Immature natural killer cell (primary cell): ENCODE measurements at places on chromosomes 1 and 21. TPM values are rescaled to one million over a fixed set of nuclear protein-coding genes. Genes with fewer than 3 reads are reported as not detected.

DNA sequence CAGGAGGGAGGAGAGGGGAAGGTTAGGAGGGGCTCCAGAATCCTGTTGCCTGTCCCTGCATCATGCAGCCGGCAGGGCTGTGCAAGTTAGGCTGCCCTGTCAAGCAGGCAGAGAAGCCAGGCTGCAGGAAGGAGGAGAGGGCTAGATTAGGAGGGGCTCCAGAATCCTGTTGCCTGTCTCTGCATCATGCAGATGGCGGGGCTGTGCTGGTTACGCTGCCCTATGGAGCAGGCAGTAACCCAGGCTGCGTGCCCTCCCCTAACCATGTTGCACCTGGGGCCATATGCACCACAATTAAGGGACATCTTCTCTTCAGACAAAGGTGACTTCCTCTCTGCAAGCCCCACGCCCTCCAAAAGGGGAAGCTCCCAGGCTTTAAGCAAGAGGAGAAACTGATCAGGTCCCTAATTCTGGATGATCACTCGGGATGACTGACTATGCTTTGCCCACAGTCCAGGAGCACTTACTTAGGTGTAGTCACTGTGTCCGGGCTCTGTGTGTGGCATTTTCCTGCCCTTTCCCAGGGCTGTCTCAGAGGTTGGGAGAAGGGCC is 457.4 kb downstream of the SETD4 start:
- no peak overlapping the region for H3K4me3 ChIP-seq
- no peak for DNase-seq
- no peaks in the 10 kb centered on the region for H3K36me3 ChIP-seq
- no peaks in the 10 kb centered on the region for H3K4me1 ChIP-seq

DNA sequence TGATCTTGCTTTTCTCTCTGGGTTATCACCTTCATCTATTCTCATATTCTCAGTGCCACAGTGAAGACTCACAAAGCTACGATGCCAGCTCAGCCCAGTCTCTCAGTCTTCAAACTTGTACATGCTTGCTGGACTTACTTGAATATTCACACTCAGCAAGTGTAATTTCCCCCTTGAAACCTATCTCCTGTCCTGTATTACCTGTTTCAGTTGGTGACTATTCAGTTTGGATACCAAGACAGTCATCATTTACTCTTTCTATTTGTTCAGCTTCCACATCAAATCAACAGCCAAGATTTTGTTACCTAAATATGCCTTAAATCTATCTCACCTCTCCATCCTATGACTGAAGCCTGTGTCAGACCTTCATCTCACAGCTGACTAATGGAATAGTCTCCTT is 209.7 kb downstream of the LRRC7 start:
- H3K4me1 ChIP-seq: no peaks in the 10 kb centered on the region
- H3K27me3 ChIP-seq: peaks cover 2% of the 10 kb centered on the region
- no peak overlapping the region for H3K27ac ChIP-seq

DNA sequence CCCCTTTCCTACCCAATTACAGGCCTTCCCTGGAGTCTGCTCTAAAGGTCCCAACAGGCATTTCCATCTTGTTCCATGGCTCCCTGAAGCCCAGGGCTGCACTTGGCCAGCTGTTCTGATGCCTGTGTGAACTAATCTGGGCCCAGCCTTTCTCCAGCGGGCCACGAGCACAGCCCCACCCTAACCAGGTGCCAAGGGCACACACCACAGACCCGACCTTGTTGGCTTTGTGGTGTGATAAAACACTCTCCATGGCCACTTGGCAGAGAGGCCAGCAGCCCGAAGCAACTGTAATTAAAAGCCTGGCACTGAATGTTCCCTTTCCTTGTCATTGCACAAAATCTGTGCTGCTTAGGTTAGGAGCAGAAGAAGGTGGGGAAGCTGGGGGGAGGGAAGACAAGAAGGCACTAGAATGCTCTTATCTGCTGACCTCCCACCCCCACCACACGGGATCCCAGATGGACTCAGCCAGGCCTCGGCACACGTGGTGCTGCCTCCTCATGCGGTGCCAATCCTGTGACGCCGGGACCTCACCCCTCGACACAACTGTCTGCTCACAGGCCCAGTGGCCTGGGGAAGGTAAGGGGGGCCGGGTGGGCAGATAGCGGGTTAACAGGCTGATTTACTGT is 9.9 kb downstream of the HCRTR1 start:
- DNase-seq: no peak
- no peak overlapping the region for H3K4me3 ChIP-seq
- H3K27ac ChIP-seq: no peak overlapping the region
- H3K27me3 ChIP-seq: no peaks in the 10 kb centered on the region
- peaks cover 7% of the 10 kb centered on the region for H3K36me3 ChIP-seq

- H3K27ac ChIP-seq: no peak overlapping the region
- H3K4me3 ChIP-seq: no peak overlapping the region
- peaks cover 4% of the 10 kb centered on the region for H3K27me3 ChIP-seq
Observed at GRCh38 chr1:206783506-206783905, 11.2 kb upstream of the IL10 start.

- H3K4me1 ChIP-seq: peaks cover 27% of the 10 kb centered on the region
- DNase-seq: no peak
- H3K27ac ChIP-seq: no peak overlapping the region
- H3K27me3 ChIP-seq: peaks cover 31% of the 10 kb centered on the region
Observed at GRCh38 chr1:205458777-205459566, 3.1 kb upstream of the BLACAT1 start.

- H3K27ac ChIP-seq: no peak overlapping the region
- no peak for DNase-seq
- H3K36me3 ChIP-seq: no peaks in the 10 kb centered on the region
Observed at GRCh38 chr21:37338671-37339551, 27.7 kb upstream of the DYRK1A start.

DNA sequence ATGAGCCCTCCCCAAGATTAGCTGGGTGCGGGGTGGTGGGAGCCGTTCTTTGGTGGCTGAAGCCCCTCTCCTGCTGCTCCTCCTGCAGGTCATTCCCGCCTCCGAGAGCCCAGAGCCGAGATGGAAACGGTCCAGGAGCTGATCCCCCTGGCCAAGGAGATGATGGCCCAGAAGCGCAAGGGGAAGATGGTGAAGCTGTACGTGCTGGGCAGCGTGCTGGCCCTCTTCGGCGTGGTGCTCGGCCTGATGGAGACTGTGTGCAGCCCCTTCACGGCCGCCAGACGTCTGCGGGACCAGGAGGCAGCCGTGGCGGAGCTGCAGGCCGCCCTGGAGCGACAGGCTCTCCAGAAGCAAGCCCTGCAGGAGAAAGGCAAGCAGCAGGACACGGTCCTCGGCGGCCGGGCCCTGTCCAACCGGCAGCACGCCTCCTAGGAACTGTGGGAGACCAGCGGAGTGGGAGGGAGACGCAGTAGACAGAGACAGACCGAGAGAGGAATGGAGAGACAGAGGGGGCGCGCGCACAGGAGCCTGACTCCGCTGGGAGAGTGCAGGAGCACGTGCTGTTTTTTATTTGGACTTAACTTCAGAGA is 448 bp downstream of the G0S2 start:
- DNase-seq: no peak
- no peaks in the 10 kb centered on the region for H3K36me3 ChIP-seq
- H3K27me3 ChIP-seq: peaks cover 28% of the 10 kb centered on the region
- peak overlapping the region; percentile 25 for H3K4me3 ChIP-seq

DNA sequence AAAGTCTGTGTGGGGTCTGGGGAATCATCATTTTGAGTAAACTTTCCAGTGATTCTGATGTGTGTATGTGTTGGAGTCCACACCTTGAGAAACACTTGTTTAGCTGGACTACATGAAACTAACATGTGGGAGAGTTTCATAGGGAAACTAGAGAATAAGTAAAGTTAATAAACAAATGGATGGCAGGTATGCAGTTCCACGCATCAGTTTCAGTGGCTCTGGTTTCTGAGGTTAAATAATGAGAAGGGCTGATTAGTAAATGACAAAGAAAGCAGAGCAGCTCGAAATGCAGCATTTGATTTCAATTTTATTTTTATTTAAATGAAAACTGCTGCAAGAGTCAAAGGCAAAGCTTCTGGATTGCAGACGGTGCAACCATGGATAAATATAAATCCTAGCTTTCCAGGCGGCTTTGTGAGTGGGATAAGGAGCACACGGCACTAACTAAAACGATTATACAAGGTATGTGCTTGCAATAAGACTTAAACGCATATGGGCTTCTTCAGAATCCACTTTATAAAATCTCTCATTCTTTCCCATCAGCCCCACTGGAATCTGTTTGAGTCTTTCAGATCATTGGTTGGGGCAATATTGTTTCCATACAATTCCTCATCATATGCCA is 310.7 kb downstream of the PLPP3 start:
- H3K27me3 ChIP-seq: peaks cover 6% of the 10 kb centered on the region
- H3K4me1 ChIP-seq: no peaks in the 10 kb centered on the region
- H3K36me3 ChIP-seq: no peaks in the 10 kb centered on the region
- H3K4me3 ChIP-seq: no peak overlapping the region

GRCh38 chr1:33972676-33973395 is 109.0 kb downstream of the HMGB4 start:
- H3K4me3 ChIP-seq: no peak overlapping the region
- no peak for DNase-seq
- H3K27me3 ChIP-seq: peaks cover 9% of the 10 kb centered on the region
- H3K27ac ChIP-seq: no peak overlapping the region
- no peaks in the 10 kb centered on the region for H3K4me1 ChIP-seq
- no peaks in the 10 kb centered on the region for H3K36me3 ChIP-seq

- H3K27ac ChIP-seq: no peak overlapping the region
- no peaks in the 10 kb centered on the region for H3K27me3 ChIP-seq
- H3K4me3 ChIP-seq: no peak overlapping the region
- H3K36me3 ChIP-seq: no peaks in the 10 kb centered on the region
- no peaks in the 10 kb centered on the region for H3K4me1 ChIP-seq
Observed at GRCh38 chr21:16634515-16634914, 878.3 kb upstream of the CXADR start.

- H3K36me3 ChIP-seq: no peaks in the 10 kb centered on the region
- H3K4me3 ChIP-seq: no peak overlapping the region
- no peak overlapping the region for H3K27ac ChIP-seq
- H3K4me1 ChIP-seq: no peaks in the 10 kb centered on the region
- H3K27me3 ChIP-seq: no peaks in the 10 kb centered on the region
Observed at GRCh38 chr1:58622571-58622970, 45.5 kb upstream of the TACSTD2 start.

- no peaks in the 10 kb centered on the region for H3K36me3 ChIP-seq
- no peaks in the 10 kb centered on the region for H3K27me3 ChIP-seq
- DNase-seq: no peak
- H3K4me3 ChIP-seq: no peak overlapping the region
- H3K4me1 ChIP-seq: no peaks in the 10 kb centered on the region
- no peak overlapping the region for H3K27ac ChIP-seq
Observed at GRCh38 chr21:31623664-31624063, 35.8 kb upstream of the SOD1 start.

- peaks cover 2% of the 10 kb centered on the region for H3K27me3 ChIP-seq
- H3K27ac ChIP-seq: no peak overlapping the region
- peaks cover 5% of the 10 kb centered on the region for H3K36me3 ChIP-seq
- H3K4me3 ChIP-seq: no peak overlapping the region
- peaks cover 4% of the 10 kb centered on the region for H3K4me1 ChIP-seq
- no peak for DNase-seq
Observed at GRCh38 chr1:202588503-202589189, 121.6 kb downstream of the SYT2 start.

- H3K36me3 ChIP-seq: no peaks in the 10 kb centered on the region
- no peaks in the 10 kb centered on the region for H3K27me3 ChIP-seq
- no peak overlapping the region for H3K27ac ChIP-seq
- no peak overlapping the region for H3K4me3 ChIP-seq
- H3K4me1 ChIP-seq: peaks cover 26% of the 10 kb centered on the region
Observed at GRCh38 chr1:172790245-172790644, 131.3 kb downstream of the FASLG start.

- no peak for DNase-seq
- no peak overlapping the region for H3K27ac ChIP-seq
- H3K4me3 ChIP-seq: no peak overlapping the region
Observed at GRCh38 chr1:55707196-55707595, 492.0 kb upstream of the USP24 start.

DNA sequence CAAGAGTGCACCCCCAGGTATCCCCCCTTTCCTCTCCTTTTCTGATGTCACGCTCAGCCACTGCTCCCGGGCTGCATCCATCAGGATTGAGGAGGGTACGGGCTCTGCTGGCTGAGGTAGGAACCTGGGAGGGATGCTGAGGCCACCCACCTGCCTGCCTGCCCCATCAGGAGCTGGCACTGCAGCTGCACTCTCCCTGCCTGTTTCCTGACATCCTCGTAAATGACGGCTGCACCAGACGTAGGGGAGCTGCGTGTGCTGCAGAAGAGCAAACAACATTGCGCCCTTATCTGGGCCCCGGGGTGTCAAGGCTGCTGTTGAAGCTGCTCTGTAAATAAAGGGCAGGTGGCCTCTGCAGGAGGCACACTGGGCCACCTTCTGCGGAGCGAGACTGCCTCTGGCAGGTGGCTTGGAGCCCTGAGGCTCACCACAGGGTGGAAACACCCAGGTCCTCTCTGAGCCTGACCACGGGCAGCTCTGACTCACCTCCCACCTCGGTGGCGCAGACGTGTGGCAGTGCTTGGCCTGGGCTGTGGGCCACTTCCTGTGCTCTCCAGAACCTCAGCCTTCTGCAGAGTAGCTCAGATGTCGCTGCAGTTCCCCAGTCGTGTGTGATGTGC is 30.9 kb downstream of the SNAP47 start:
- H3K27ac ChIP-seq: peak overlapping the region; percentile 92
- peaks cover 77% of the 10 kb centered on the region for H3K4me1 ChIP-seq
- peaks cover 23% of the 10 kb centered on the region for H3K36me3 ChIP-seq
- DNase-seq: peak; percentile 91
- H3K4me3 ChIP-seq: peak overlapping the region; percentile 73
- peaks cover 19% of the 10 kb centered on the region for H3K27me3 ChIP-seq

DNA sequence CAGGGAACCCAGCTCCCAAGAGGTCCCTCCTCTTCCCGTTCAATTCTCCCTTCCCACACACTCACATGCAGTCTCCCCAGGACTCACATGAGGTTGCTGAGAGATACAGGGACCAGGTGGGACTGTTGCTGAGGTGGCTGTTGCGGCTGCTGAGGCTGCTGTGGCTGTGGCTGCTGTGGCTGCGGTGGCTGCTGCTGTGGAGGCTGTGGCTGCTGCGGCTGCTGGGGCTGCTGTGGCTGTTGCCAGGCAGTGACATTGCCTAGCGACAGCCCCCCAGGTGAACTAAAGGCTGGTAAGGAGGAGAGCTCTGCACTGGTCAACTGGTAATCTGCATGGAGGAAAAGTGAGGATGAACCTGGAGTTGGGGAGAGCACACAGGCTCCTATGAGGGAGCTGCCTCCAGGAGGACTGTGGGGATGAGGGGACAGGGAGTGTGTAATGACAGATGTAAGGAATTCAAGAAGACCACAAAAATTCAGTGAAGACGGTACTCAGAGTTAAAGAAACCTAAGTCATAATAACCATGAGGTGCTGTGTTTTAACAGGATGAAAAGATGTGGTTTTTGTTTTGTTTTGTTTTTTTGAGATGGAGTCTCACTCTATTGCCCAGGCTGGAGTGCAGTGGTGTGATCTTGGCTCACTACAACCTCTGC is 31.8 kb downstream of the MEF2D start:
- no peak overlapping the region for H3K4me3 ChIP-seq
- peaks cover 38% of the 10 kb centered on the region for H3K27me3 ChIP-seq
- H3K27ac ChIP-seq: peak overlapping the region; percentile 41
- H3K36me3 ChIP-seq: peaks cover 9% of the 10 kb centered on the region
- H3K4me1 ChIP-seq: peaks cover 23% of the 10 kb centered on the region

SPRR2F gene
- not detected for polyA plus RNA-seq

VN1R5 gene
- polyA plus RNA-seq: not detected

LMOD1 gene
- polyA plus RNA-seq: not detected

DNAJC28 gene
- polyA plus RNA-seq: not detected

ILDR2 gene
- polyA plus RNA-seq: not detected

HDGF gene
- 35.4 TPM for polyA plus RNA-seq

RBM34 gene
- 72.6 TPM for polyA plus RNA-seq

LCE1B gene
- not detected for polyA plus RNA-seq

TRIM58 gene
- 2.3 TPM for polyA plus RNA-seq

ADGRB2 gene
- 0.36 TPM for polyA plus RNA-seq

ADAM30 gene
- polyA plus RNA-seq: not detected
